NCI-H1417 (cell line): ENCODE measurements at places on chromosomes 7 and 10.

DNA sequence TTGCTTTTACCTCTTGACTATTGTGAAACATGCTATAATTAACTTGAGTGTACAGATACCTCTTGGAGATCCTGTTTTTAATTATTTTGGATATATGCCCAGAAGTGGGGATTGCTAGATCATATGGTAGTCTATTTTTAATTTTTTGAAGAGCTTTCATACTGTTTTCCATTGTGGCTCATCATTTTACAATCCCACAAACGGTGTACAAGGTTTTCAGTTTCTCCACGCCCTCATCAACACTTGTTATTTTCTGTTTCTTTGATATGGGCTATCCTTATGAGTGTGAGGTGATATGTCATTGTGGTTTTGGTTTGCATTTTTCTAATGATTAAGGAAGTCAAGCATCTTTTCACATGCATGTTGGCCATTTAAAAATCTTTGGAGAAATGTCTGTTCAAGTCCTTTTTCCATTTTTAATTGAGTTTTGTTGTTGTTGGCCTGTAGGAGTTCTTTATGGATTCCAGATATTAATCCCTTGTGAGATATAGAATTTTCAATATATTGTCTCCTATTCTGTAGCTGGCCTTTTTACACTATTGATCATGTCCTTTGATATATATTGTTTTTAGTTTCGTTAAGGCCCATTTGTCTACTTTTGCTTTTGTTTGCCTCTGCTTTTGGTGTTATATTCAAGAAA, 7.5 kb downstream of the AGK start:
- peak; percentile 54 for DNase-seq

DNA sequence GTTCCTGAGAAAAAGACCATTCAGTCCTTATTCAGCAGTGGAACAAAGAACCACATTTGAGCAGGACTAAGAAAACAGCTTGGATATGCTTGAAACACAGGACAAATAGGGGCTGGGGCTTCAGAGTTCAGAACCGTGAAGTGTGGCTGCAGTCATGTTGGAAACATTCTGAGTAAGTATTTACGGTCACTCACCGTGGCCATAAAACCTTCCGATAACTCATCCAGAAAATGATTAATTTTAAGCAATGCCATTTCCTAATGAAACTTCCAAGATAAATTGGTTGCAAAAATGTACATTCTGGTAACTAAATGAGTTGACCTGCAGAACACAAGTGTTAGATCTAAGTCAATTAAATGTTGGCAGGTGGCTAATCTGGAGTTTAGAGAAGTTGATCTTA, 279.2 kb downstream of the CXCL12 start:
- DNase-seq, result no peak

DNA sequence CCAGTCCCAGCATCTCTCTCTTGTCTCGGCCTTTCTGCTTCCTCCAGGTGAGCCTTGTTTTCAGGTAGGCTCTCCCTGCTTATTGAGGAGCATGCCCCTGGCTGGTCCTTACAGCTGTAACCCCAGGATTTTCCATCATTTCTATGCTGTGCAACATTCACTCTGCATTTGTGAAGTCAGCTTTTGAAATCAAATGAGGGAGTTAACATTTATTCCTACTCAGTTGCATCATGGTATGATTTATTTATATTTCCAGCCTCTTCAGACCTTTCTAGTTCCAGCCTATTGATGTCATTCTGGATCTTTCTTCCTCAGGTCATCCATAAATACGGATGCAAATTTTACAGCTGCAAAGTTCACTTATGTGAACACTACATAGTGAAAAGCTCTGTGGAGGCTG, 755.6 kb downstream of the TYW1 start:
- DNase-seq, result no peak

- no peak for DNase-seq
Measured at GRCh38 chr7:151709141-151710038, 167.5 kb downstream of the PRKAG2 start.

GRCh38 chr10:17655009-17655408, 11.1 kb downstream of the STAM start:
- DNase-seq, result no peak

DNA sequence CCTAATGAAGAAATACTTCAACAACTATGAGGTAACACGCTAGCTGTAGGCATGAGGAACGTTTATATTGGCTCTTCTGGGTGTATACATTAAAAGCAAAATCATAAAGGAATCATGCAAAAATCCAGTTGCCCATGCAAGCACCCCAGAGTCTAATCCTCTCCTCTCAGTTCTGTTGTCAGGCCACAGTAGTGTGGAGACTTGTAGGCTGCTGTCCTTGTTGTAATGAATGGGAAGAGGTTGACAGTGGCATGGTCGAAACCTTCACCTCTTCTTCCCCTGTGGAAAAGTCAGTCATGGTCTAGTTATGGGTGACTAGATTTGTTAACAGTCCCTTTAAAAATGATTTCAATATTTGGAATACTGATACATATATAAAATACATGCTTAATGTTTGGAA, 121.3 kb downstream of the CNOT4 start:
- DNase-seq, result no peak

DNA sequence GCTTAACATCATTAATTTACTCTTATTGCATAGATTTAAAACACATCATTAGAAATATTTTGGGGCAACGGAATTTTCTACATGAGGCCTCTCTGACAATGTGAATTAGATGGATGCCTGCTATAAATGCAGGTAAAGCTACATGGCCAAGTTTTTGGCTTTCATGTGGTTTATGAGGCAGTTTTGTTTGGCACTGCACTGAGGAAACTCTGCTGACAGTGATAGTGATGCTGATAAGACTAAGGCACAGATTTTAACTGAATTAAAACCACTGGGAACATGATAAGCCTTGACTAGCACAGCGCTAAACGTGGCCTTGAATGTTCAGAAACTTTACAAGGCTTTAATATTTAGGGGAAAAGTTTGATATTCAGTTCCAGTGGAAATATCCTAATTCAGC, 114.3 kb upstream of the NOBOX start:
- DNase-seq, result no peak

DNA sequence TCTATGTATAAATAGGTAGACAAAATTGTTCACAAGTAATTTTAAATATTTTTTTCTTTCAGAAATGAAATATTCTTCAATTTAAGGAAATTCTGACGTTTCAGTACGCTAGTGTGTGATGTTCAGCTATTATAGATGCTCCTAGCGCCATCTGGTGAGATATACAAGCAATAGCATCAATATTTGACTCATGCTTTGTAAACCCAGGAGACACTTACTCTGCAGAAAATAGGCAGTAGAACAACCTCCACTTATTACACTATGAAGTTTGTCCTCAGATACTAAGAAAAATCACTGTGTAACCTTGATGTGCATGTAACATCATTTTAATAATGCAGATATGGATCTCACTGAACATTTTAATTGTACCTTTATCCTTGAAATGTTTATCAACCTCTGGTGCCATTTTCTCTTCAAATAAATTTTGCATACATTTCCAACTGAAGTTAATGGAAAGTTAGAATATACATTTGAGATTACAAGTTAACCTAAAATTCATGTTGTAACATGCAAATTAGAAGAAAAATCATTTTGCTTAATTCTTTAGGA, 151.5 kb upstream of the FAM3C start:
- DNase-seq, result peak; percentile 62

- no peak for DNase-seq
Measured at GRCh38 chr10:103645141-103646054, 151.9 kb downstream of the NEURL1 start.

DNA sequence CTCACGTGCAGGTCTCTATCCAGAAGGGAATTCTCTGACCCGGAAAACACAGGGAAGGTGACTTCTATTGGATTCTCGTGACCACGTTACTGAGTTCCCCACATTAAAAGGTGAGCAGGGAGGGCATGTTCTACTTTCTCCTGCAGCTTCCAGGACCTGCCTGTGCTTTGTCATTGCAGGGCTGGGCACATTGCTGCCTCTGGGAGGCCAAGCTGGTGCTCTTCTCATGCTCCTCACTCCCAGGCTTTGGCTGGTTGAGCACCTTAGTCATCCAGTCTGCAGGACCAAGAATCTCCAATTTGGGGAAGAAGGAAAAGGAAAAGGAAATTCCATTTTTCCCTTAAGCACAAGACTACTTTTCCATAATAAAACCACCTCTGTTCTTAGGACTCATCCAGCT, 86.5 kb upstream of the TMEM72 start:
- no peak for DNase-seq

- peak; percentile 11 for DNase-seq
Measured at GRCh38 chr10:25068152-25069058, 52.0 kb downstream of the THNSL1 start.

DNA sequence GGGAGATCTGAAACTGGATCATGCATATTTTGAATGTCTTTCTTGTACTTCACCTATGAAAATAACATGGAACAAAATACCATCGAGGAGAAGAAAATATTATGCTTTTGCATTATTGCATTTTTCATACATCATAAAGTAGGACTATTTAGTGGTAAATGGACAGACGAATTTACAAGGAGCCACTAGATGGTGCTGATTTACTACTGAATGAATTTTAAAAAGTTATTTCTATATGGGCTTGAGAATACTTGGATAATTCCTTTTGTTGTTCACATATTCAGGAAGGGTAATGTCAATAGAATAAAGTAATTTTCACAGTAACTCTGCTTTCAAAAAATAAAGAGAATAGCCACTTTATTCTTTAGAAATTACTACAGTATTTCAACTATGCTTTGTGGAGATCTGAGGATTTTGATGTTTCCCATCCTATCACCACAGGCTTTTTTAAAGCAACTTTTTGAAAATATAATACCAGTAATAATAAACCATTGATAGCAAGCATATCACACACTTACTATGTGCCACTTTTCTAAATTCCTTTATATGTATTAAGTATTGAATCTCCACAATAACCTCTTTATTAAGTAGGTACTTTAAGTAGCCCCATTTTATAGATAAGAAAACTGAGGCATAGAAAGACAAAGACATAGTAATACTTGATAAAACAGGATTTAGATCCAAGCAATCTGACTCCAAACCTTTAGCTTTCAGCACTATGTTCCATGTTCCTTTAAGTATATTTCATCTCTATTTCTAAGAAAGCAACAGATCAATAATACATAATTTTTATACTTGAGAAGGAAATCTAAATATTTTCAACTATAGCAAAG, 38.6 kb downstream of the NEBL start:
- peak; percentile 49 for DNase-seq

GRCh38 chr7:116942504-116942903, 10.8 kb upstream of the ST7 start:
- no peak for DNase-seq

- DNase-seq, result no peak
Measured at GRCh38 chr7:75715864-75716263, 22.9 kb downstream of the HIP1 start.

GRCh38 chr7:159023206-159023605, 121.5 kb downstream of the VIPR2 start:
- no peak for DNase-seq

DNA sequence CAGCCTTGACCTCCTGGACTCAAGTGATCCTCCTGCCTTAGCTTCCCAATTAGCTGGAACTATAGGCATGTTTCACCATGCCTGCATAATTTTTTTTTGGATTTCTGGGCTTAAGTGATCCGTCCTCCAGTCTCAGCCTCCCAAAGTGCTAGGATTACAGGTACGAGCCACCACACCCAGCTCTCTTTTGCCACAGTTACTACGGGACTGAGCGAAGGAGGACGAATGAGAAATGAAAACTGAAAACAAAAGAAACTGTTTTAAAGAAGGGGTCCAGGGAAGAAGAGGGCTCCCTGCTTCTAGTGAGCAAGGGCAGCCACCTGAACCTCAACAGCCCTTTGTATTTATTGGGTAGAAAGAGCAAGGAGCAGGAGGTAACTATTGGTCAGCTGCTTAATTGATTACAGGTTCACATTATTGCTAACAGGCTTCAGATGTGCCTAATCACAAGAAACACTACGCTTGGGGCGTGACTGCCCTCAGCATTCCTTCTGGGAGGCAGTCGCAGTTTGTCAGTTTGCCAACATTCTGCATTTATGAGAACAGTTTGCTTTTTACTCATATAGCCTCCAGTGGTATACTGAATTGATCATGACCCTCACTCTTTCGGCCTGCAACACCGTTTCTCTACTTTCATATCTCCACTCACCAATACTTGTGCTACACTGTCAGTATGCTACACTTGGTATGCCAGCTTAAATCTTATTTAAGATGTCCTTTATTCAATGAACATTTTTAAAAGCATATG, 676.8 kb downstream of the DNAJB9 start:
- DNase-seq, result no peak

DNA sequence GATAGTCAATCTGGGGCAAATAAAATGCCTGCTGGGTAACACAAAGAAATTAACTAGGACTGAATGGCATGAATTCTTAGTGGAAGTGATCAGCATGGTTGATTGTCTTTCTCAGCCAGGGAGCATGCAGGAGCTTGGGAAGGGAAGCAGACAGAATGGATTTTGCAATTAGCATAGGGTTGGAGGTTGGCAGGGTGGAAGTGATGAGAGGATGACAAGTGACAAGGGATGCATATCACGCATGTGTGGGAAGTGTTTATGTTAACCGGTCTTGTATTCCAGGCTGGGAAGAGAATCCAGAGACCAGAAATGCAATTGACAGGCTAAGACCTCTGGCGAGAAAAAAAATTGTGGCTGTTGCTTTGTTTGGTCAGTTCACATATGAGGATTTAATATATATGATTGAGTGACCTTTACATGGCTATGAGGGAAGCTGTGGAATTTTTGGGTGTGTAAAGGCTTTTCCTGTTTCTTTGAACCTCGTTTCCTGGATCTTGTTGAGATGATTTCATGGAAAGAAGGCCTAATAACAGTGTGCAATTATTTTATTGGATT, 8.3 kb downstream of the MDFIC start:
- no peak for DNase-seq

GRCh38 chr7:21547501-21547900, 4.7 kb downstream of the DNAH11 start:
- no peak for DNase-seq

DNA sequence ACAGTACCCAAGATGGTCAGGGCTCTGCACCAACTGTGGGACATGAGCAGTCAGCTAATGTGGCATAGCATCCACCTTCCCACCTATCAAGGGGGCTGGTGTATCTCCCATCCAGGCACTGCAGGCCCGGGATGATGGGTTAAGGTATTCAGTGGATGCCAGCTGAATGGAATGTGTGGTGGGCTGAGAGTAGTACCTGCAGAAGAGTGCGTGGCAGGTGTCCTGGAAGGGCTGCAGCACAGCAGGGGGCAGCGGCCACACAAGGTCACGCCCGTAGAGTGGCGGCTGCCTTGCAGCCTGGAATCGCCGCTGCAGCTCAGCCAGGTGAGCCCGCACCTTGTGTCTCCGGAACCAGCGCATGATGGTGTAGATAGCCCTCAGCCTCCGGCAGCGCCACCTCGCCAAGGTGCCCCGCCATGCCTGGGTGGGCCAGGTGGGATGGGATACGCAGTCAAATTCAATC, 13.3 kb downstream of the MYO1G start:
- no peak for DNase-seq

GRCh38 chr10:33419311-33419710, 84.8 kb upstream of the NRP1 start:
- DNase-seq, result no peak

DNA sequence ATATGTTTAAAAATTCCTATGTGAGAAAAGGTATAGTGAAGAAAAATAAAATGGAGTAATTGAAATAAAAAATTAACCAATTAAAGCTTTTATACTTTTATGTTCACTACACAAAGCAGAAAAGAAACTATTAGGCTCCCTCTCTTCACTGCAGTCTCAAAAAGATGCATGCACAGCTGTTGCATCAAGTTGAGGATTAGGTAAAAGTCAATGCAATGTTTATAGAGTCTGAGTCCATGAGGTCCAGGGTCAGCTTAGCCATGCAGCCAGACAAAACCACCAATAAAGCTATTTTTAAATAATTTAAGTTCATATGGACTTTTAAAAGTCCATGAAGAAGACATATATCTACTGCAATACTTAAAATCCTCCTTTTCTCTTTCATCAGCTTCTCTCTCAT, 31.1 kb upstream of the ING3 start:
- DNase-seq, result no peak

- DNase-seq, result no peak
Measured at GRCh38 chr10:109327266-109327665, 596.0 kb downstream of the XPNPEP1 start.
